ENCODE measurements at places on chromosomes 12 and 14.

- DNase-seq = no peak
Measured at GRCh38 chr12:74647256-74647655, 109.6 kb downstream of the ATXN7L3B start.

- no peak for DNase-seq
Measured at GRCh38 chr12:43893670-43894069, 57.8 kb downstream of the TMEM117 start.

- no peak for DNase-seq
Measured at GRCh38 chr14:22689199-22689598, 45.0 kb upstream of the OR6J1 start.

DNA sequence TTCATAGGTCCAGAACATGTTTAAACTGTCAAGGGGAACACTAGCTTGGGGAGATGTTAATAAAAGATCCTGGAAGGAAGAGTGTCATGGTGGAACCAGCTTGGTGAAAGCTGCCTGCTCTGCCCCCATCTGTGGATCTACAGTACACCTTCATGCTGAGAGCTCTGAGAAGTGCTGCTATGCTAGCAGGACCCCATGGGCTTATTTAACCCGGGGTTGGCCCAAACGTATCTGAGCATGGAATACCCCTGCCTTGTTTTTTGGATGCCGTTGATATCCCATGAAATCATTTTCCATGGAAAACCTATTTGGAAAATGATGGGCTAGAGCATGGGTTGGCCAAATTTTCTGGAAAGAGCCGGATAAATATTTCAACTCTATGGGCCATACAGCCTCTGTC is 14.2 kb downstream of the UBE3B start:
- no peak for DNase-seq

DNA sequence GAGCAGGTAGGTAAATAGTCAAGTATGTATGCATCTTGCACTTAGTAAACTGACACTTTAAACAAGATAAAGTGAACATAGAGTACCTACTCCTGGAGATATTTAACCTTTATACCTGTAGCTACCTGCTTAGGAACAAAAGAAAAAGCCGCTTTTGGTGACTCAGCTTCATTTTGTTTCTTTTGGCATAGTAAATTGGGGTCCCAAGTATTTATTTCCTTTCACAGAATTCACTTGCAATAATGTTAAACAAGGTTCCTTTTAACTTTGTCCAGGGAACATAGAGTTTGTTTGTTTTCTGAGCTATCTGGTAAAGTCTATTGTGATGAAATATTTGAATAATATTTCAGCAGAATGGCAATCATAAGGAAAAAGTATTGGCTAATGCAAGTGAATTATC is 20.0 kb downstream of the SLCO1B3 start:
- DNase-seq = no peak

DNA sequence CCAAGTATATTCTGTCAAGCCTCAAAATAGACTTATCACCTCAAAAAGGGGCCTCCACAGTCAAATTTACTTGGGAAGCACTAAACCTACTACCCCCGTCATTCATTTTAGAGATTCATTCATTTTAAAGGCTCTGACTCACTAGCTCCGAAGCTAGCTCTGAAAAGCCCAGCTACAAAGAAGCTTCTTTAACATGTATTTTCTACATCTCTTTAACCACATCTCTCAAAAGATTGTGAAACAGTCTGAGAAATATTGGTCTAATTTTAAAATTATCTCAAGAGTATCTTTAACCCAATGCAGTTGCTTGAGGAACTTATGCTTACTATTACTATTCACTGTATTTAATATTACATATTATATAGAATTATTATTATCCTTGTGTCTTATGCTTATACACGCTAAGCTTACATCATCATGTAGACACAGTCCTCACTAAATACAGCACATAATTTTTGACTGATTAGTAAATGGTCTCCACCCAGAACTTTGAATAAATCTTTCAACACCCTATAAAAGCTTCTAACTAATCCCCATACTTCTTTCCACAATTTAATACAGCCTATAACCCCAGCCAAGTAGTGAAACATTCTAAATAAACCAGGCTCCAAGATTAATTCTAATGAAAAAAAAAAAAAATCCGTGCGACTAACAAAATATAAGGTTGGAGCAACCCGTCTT is 7.8 kb downstream of the NT5DC3 start:
- DNase-seq = no peak

Measured in activated naive CD8-positive, alpha-beta T cell treated with anti-CD3 and anti-CD28 coated beads for 36 hours (primary cell).